Natural killer cell (primary cell): ENCODE measurements at places on chromosomes 5 and 9.

DNA sequence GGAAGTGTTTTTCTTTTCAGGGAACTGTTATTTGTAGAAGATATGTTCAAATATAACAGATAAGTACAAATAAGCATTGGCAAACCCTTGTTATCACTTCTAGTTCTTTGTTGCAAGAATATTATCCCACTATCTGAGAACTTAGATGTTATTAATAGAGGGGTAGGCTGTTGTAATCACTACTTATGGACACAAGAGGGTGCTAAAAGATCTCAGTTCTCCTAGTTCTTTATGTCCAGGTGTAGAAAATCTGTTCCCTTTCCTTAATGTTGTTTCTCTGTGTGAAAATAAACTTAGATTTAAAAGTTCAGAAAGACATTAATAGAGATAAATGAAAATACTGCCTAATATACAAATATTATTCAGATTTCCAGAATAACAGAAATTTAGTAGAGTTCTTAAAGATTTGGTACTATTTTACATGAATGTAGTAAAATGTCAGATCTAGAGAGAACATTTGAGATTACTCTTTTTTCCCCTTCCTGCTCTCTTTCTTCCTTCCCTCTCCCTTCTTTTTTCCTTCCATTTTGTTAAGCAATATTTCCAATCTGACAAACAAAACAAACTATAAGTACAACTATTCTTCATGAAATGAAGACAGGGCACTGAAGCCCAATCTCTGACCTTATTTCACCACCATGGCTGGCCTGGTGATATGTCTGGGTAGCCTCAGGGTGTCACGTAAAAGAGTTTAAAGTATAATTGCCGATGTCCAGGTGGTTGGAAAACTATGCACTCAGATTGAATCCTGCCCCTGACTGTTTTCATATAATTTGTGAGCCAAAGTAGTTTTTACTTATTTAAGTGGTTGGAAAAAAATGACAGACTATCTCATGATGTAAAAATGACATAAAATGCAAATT, 43.6 kb upstream of the C5orf46 start:
- peak; percentile 16 for DNase-seq

- no peak for DNase-seq
Observed at GRCh38 chr5:72402381-72402890, 82.3 kb downstream of the PTCD2 start.

GRCh38 chr9:84851935-84852585, 182.5 kb downstream of the NTRK2 start:
- no peak for DNase-seq

GRCh38 chr9:126722922-126723806, 81.7 kb upstream of the ZBTB43 start:
- peak; percentile 66 for DNase-seq

DNA sequence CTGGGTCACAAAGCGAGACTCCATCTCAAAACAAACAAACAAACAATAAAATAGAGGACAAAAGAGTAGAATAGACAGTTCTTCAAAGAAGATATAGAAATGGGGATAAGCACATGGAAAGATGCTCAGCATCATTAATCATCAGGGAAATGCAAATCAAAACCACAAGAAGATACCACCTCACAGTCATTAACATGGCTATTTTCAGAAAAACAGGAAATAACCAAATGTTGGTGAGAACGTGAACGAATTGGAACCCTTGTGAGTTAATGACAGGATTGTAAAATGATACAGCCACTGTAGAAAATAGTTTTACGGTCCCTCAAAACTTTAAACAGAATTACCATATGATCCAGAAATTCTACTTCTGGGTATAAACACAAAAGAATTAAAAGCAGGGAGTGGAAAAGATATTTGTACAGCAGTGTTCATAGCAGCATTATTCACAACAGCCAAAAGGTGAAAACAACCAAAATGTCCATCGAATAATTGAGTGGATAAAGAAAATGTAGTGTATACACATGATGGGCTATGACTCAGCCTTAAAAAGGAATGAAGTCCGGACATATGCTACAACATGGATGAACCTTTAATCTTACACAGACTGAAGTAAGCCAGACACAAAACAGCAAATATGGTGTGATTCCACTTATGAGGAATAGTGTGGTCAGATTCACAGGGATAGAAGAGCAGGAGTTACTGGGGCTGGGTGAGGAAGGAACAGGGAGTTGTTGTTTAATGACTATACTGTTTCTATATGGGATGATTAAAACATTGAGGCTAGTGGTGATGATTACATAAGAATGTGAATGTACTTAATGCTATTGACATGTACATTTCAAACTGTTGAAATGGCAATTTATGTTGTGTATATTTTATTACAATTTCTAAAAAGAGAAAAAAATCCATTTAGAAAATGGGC, 19.7 kb downstream of the OR2V2 start:
- no peak for DNase-seq

- DNase-seq = no peak
Observed at GRCh38 chr5:82352146-82352791, 74.1 kb upstream of the RPS23 start.

DNA sequence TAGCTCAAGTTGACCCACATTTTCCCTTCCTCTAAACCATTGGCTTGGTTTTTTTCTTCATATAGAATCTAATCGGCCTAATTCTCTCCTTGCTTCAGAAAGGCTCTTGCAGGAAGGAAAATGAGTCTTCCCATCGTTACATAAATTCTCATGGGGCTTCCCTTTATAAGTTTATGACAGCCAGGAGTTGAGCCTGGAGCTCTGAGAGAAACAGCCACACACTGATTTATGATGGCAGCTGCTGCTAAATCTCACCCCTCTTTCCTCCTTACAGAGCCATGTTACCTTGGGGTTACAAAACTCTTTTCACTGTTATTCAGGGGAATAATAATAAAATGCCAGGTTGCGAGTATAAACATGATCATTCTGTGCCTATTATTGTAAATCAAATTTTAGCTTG, 5.2 kb upstream of the RNF14 start:
- no peak for DNase-seq

DNA sequence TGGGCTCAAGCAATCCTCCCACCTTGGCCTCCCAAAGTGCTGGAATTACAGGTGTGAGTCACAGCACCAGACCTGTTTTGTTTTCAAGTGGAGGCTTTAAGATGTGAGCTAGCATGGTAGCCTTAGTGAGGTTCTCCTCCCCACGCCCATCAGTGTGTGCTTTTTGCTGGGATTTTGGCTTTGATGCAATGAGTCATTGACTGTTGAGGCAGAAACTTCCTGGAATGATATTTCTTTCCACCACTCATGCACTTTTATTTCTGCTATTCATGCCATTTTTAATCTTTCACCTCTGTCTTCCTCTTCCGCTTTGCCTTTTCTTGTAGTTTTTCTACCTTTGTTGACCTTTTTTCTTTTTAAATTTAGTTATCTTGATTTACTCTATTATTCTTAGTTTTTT, 4.2 kb upstream of the NFIL3 start:
- DNase-seq = no peak

GRCh38 chr5:72938206-72938605, 17.6 kb upstream of the FCHO2 start:
- DNase-seq = no peak

GRCh38 chr5:142009886-142010285, 2.9 kb downstream of the GNPDA1 start:
- no peak for DNase-seq

DNA sequence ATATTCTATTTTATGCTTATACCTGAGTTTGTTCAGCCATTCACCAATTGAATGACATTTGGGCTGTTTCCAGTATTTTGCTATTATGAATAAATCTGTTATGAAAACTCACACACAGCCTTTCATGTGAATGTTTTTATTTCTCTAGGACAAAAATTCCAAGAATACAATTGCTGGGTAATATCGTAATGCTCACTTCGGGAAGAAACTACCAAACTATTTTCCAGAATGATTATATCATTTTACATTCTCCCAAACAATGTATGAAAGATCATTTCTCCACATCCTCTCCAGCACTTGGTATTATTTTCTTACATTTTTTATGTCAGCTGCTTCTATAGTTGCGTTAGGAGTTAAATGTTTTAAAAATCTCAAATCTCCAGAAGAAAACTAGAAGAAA, 58.3 kb upstream of the LHFPL2 start:
- DNase-seq = no peak

DNA sequence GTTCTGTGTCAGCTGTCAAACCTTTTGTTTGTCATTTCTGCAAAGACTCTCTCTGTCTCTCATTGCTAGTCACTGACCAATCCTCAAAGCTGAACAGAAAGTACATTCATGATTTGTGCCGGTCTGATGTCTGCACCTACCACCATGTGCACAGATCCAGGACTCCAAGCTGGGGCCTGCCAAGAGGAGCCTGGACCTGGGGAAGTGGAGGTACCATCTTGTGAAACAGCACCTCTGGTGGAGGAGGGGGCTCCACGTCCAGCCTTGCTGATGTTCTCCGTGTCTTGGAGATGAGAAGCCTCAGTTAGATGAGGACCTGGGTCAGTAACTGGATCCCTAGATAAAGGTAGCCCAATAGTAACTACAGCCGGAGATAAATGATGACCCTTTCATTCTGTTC, 98.9 kb downstream of the TENT4A start:
- DNase-seq = no peak

DNA sequence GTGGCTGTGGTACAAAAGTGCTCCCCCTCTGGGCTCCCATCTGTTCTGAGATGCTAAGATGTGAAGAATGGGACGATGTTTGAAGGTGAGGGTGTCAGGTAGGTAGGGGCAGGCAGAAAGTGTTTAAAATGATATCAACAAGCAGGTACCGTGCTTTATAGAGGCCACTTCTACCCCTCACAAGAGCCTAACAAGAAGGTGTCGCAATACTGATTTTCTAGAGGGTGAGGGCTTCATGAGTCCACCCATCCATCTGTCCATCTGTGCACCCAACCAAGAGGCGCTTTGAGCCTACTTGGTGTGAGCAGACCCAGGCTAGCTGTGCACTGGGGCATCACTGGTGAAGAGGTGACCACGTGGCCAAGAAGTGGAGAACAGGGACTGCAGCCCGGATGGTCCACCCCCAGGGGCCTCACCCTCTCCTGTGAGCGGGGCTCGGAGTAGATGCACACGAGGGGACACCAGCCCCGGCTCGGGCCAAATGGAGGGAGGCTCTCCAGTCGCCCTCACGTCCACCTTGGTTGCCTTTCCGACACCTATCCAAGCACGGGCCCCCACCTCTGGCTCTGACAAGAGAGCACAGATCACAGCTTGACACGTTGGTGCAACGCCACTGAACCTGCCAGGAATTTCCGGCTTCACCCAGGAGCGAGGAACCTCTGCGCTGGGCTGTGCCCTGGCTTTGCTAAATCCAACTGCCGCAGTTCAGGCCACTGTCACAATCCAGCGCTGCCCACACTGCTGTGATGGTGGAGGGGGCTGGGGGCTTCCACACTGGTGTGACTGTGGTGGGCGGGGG, 34.5 kb downstream of the CRB2 start:
- no peak for DNase-seq

DNA sequence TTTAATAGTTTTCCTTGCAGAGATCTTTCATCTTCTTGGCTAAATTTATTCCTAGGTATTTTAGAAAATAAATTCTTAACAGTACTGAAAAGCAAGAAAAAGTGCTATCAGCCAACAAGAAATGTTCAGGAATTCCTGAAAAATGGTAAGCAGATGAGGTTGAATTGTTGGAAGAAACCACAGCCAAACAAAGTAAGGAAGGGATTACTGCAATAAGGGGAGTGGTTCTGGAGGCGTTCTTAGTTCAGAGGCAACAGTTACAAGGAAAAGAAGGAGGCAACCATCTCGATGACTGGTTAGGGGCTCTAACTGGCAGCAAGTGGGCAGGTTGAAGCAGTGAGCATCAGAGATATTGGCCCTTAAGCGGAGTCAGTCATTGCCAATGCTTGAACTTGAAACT, 12.8 kb upstream of the OR13J1 start:
- DNase-seq = no peak

DNA sequence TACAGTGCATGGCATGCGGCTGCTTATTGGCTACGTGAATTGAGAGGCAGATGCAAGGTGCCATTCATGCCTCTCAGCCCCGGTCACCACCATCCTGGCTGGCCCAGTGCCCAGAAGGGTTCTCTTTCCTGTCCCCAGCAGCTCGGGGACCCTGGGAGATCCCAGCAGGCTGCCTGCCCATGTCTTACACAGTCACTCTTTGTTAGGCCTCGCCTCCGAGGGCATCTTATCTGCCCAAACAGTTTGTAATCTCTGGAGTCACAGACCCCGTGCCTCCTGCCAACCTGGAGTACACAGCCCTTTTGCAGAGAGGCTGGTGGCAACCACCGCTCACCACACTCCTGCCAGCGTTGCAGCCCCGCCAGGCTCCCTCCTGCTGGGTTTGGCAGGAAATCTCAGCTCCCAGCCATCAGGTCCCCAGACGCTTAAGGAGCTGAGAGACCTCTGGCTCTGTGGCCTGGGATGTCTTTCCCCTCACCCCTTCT, 7.0 kb upstream of the AK1 start:
- DNase-seq = no peak

GRCh38 chr9:121738411-121738810, 87.0 kb downstream of the DAB2IP start:
- DNase-seq = no peak

- no peak for DNase-seq
Observed at GRCh38 chr9:75132244-75132643, 43.9 kb downstream of the OSTF1 start.

- no peak for DNase-seq
Observed at GRCh38 chr5:2136728-2137333, 254.1 kb upstream of the IRX4 start.

DNA sequence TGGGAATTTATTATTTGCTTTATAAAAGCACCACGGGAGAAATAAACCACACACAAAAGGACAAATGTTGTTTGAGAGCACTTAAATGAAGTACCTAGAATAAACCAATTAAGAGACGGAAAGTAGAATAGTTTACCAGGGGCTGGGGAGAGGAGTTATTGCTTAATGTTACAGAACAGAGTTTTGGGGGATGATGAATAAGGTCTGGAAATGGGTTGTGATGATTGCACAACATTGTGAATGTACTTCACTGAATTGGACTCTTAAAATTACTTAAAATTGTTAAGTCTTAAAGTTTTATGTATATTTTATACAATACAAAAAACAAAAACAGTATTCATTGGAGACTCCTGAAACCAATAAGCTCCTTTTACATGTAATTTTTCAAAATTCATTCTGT, 1.5 kb downstream of the ZBTB43 start:
- no peak for DNase-seq

- DNase-seq = no peak
Observed at GRCh38 chr5:31182136-31182535, 11.3 kb upstream of the CDH6 start.

DNA sequence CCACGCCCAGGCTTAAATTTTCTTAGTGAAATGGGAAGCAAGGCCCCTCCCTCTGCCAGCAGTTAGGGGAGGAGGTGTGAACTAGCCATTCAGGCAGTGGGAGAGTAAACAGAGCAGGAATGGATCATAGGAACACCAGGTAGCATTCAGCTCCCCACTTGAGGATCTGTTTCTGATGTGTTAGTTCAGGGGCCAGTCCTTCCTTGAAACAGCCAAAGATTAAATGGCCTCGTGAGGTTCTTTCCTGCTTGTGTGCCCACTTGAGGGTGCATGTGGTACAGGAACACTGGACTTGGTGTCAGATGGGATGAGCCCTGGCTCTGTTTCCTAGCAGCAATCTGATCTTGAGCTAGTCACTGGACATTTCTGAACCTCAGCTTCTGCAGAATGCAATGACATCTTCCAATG, 21.2 kb downstream of the FAXDC2 start:
- no peak for DNase-seq

- no peak for DNase-seq
Observed at GRCh38 chr5:106860398-106861044, 810.2 kb downstream of the EFNA5 start.
